ENCODE measurements at places on chromosomes 1 and 21.

- no peak for DNase-seq
Observed at GRCh38 chr1:248730507-248731335, 24.8 kb downstream of the LYPD8 start.

GRCh38 chr1:46589529-46589928 is 14.5 kb downstream of the MKNK1 start:
- no peak for DNase-seq

DNA sequence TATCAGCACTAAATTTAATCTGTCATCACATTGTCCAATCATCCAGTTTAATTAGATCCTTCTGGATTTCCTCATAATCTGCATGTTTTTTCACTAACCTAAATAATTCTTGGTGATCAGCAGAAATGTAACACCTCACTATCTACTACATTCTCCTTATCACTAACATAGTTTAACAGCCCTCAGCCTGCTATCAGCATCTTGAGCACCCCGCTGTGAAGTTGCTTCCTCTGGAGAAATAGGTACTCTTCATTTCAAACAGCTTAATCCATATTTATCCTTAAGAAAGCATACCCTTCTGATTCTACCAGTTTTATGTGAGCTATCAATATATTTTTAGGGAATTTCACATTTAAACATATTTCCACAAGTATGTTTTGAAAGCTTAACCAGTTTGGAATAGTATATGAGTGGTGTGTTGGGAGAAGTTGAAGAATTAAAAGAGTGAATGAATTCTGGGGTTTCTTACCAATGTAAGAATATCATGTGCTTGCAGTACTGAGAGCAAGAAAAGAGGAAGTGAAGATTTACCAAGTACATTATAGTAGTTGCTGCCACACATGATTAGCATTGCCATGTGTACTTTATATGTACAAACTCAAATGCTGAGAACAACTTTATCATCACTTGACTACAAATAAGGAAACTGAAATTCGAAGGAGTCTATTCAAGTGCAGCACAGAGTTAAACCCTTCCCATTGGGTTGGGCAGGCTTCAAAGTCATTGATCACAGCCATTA is 771.1 kb upstream of the ADGRL4 start:
- no peak for DNase-seq

GRCh38 chr1:20373764-20374163 is 83.1 kb downstream of the VWA5B1 start:
- DNase-seq = no peak

DNA sequence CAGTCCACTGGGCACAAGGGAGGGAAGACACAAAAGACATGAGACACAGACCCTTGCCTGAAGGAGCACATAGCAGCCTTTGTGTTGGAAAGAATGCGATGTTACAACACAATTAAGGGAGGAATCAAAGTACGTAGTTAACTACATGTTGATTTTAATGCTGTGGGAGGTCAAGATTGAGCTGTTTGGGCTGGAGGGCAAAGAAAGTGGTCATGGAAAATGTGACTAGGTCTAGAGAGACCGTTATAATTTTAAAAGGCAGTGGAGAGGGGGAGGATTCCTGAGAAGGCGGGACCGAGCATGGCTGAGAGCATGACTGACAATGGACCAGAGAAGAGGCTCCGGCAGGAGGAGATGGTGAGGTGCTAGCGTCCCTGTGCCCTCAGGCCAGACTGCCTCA is 111.8 kb upstream of the ATP1A1 start:
- no peak for DNase-seq

- DNase-seq = no peak
Observed at GRCh38 chr1:77282187-77282865, 507 bp downstream of the AK5 start.
